ENCODE measurements at places on chromosomes 7 and 10.

- DNase-seq: no peak
Observed at GRCh38 chr7:141410353-141411000, 140.7 kb upstream of the AGK start.

DNA sequence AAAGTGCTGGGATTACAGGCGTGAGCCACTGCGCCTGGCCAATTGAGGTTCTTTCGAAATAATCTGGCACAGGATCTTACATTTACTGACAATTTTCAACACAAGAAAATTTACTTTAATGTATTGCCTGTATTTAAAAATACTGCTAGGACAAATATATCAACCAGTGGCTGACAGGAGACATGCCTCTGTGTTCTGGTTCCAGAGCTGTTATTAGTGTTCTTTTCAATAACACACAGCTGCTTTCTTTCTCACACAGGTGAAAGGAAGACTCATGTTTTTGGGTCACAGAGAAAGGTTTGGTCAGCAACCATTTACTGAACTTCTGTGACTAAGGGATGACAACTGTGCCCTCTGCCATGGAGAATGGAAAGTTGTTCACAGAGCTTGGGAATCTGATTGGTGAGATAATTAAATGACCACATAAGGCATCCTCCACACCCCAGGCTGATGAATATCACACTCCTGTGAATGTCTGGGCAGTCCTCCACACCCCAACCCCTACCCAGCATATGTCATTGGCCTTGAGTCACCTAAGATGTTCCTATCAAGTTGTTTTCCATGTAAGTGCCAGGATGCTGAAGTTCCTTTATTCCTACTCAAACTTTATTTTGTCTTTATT, 180.1 kb downstream of the RAPGEF5 start:
- no peak for DNase-seq

GRCh38 chr10:44963772-44964633, 4.4 kb downstream of the RASSF4 start:
- DNase-seq: no peak

- peak; percentile 66 for DNase-seq
Observed at GRCh38 chr7:128387216-128388144, 22.3 kb downstream of the IMPDH1 start.

DNA sequence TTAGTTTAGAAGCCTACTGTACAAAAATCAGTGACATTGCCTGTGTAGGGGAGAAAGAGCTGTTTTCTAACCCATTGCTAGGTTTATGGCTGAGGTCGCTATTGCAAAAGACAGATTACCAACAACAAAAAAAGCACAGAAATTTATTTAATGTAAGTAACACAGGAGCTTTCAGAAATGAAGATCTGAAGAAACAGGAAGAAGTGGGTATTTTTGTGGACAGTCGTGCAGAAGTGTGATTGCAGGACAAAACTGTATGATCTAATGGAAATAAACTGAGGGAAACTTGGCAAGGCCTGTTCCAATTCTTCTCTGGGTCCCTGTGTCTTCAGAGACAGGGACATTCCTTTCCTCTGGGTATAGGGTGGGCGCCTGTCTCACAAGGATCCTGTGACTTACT, 87.4 kb downstream of the APBB1IP start:
- no peak for DNase-seq

- peak; percentile 46 for DNase-seq
Observed at GRCh38 chr10:70132098-70133029, at the start of gene AIFM2. AIFM2 (minus strand) TSS chr10:70132825; CDS start chr10:70124084, 8,741 bp downstream.

DNA sequence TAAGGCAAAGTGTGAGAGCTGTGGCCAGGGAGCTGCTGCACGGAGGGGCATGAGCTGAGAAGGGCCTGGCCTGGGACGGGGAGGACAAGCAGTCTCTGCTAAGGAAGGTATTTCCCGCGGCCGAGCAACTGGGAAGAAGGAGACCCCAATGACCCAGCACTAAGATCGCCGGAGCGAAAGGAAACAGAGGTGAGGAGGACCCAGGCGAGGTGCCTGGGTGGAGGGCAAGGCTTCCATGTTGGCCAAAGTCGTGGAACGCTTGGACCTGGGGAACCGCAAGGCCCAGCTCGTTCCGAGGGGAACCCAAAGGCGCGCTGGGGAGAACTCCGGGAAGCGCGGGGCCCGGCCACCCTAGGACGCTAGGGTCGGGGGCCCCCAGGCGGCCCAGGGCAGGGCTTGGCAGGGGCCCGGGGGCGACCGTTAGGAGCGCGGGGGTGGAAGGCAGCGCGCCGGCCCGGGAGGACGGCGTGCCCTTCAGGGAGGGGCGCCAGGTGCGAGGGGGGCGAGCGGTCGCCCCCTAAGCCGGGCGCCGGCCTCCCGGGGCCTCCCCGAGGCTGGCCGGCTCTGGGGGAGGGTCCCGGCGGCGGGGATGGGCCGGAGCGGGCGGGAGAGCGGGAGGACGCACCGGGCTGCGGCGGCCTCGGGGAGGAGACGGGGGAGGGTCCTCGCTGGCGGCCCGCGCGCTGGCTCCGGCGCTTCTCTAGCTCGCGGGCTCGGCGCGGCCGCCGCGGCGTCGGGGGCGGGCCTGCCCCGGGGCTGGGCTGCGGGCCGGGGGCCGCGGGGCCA, 545 bp downstream of the GIGYF1 start:
- DNase-seq: no peak

- DNase-seq: no peak
Observed at GRCh38 chr7:66333443-66333842, 128.3 kb downstream of the TPST1 start.

DNA sequence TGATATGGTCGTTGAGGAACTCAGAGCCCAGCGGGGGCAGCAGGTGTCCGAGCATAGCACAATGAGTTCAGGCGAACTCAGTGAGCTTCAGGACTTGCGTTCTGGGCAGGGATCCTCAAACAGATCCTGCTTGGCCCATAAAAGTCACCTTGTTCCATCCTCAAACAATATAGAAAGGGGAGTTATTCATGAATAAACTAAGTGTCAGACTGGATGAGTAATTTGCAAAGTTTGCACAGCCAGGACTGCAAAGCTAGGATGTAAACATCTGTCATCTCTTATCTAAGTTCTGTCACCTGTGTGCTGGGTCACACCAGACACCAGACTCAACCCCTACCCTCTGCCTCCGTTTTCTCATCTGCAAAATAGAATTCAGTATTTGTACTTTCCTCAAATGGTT, 58.0 kb upstream of the PFKP start:
- no peak for DNase-seq

DNA sequence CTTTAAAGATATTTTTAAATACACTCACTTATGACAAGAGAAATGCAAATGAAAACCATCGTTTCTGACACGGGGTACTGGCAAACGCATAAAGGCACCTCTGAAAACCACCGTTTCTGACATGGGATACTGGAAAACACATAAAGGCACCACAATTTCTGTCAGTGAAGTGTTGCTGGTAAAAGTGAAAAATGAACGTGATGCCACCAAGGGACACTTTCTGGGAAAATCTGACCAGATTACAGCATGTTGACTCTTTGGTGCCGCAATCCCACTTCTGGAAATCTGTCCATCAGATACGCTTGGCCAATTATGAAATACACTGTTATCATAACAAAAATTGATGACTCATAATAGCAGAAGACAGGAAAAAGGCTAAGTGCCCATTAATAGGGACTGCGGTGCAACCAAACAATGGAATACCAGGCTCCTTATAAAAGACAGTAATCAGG, 131.7 kb downstream of the ZMYND11 start:
- no peak for DNase-seq

DNA sequence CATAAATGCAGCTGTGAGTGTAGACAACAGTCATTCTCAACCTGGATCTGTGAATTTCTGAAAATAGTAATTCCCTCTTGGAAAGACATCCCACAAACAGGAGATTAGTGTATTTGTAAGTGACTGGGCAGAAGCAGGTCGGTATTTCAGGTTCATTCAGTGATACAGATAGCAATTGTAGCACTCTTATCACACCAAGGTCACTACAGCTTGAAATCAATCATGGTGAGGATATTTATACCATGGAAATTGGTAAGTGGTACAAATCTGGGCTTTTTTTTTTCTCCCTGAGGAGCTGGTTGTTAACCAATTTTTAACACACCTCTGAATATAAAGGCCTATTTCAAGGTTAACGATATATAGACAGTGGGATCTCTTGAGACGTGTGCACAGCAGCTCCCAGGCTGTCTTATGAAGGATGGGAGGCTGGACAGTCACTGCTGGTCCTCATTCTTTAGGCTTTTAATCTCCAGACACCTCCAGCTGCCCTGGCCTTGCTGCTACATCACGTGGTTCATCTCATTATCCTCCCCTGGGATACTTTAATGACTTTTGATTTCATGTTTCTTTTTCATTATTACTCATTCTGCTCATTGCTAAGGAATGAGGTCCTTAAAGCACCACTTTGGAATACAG, 87.1 kb downstream of the ITGA8 start:
- peak; percentile 25 for DNase-seq

- DNase-seq: peak; percentile 16
Observed at GRCh38 chr7:139181404-139181803, 49.6 kb upstream of the UBN2 start.

DNA sequence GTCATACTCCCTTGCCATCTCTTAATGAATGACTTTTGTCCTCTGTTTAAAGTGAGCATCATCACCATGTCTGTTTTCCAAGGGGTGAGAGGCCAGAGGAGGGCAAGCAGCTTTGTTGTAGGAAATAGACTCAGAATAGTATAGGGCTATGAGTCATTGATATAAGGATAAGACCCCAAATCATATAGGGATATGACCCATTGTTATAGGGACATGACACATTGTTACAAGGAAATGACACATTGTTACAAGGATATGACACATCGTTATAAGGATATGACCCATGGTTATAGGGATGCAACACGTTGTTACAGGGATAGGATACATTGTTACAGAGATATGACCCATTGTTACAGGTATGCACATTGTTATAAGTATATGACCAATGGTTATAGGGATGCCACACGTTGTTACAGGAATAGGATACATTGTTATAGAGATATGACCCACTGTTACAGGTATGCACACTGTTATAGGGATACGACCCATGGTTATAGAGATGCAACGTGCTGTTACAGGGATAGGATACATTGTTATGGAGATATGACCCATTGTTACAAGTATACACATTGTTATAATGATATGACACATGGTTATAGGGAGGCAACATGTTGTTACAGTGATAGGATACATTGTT, 311.1 kb upstream of the ADARB2 start:
- DNase-seq: no peak

All from fibroblast of skin of right quadriceps (primary cell).